ENCODE measurements at places on chromosomes 4 and X.

GRCh38 chrX:140065961-140066662, 100.8 kb upstream of the CXorf66 start:
- DNase-seq: peak; percentile 6

DNA sequence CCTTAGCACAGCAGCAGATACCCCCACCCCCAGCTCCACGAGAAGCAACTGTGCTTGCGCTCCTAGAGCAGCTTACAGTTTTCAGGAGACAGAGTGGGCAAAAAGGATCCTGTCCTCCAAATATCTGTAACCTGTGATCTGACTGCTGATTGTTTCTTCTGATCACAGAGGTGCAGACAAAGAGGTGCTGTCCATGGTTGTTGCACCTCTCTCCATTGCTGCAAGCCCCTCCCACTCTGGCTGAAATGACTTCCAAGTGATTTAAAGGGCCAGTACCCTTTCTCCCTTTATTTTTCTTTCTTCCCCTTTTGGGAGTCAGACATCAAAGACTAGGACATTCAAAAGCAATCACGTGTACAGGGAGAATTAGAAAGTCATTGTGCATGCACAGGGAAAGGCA, 205.3 kb upstream of the GEMIN8 start:
- DNase-seq: no peak

GRCh38 chrX:39170464-39170863, 369.2 kb downstream of the MID1IP1 start:
- no peak for DNase-seq

DNA sequence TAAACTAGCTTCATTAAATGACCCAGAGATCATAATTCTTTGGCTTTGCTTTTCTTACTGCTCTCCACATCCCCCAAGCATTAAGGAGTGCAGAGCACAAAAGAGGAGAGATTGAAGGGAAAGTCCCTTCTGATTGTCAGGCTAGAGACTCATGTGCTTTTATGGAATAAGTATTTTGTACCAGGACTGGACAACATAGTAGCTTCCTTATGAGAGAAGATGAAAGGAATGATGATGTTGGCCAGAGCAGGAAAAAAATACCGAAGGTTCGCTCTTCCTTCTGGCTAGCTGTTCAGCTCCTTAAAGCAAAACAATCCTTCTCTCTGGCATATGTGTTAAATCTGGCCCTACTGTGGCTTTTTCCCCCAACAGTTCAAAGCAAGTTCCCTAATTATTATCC, 53.1 kb downstream of the HOPX start:
- DNase-seq: no peak

DNA sequence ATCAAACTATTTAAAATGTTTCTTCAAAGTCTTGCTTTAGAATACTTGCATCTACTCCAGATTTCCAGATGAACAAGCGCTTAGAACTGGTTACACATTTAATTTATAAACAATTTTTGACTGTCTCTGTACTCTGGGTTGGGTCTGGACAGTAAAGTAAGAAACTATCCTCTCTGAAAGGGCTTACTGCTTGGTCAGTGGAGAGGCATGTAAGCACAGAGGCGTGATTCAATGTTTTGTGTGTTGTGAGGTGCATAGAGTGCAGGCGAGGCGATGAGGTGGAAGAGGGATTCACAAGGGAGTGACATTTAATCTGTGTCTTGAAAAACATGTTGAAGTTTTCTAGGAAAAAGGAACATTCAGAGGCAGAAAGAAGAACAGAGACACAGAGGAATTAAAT, 231.4 kb downstream of the VEGFC start:
- no peak for DNase-seq

DNA sequence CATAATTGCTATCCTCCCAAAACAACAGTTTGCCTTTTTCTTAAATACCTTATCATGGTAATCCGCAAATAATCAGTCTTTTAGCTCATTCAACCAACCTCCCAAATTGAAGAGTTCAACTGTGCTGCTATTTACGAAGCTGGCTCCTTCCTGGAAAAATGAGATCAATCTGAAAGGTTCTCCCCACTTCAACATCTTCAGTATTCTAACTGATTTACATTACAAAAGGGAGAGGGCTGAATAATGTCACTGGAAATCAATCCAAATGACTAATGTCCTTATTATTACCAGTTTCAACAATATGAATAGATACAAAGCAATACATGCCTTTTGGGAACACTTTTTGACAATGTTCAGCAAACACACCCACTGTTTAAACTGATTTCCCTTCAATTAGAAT, 86.2 kb downstream of the WNK3 start:
- no peak for DNase-seq

- DNase-seq: no peak
These were observed 11.2 kb upstream of the TMEM154 start for GRCh38 chr4:152690706-152691651.

- DNase-seq: no peak
These were observed 791.0 kb upstream of the DIAPH2 start for GRCh38 chrX:95893636-95894035.
